ENCODE measurements at places on chromosomes 2 and 18.

DNA sequence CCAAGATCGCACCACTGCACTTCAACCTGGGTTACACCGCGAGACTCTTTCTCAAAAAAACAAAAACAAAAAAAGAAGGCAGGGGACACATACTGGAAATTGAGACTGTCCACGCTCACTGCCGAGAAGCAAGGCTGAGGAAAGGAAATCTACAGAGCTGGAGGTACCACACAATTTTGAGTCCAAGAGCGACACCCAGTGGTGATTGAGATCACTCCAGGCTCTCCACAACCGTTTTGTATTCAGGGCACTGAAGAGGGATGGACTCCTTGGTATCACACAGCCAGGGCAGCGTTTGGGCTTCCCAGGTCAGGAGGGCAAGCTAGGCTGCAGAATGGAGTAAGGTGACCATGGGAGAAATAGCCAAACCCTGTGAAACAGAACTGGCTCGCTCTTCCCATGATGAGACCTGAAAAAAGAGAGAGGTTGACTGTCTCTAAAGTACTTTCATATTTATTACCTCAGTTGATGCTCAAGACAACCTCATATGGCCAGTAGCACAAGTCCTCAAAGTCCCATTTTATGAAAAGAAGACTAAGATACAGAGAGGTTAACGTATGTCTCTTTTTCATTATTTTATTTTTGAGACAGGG, 74.5 kb upstream of the YPEL5 start:
- DNase-seq, result peak; percentile 69

DNA sequence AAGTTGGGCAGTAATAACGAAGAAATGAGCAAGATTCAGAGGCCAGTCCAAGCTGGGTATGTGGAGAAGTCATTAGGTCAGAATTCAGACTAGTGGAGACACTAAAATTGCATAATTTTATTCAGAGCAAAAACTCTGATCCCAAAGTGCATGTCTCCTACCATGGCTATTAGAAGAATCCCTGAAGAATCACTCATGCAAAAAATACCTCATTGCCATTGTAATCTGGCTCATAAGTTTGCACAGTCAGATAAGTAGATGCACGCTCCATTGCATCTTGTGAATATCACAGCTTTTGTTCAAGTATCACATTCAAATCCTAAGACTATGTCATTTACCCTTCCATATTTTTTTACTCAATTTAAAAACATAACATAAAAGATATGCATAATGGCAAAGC, 692.2 kb upstream of the KLHL29 start:
- DNase-seq, result no peak

DNA sequence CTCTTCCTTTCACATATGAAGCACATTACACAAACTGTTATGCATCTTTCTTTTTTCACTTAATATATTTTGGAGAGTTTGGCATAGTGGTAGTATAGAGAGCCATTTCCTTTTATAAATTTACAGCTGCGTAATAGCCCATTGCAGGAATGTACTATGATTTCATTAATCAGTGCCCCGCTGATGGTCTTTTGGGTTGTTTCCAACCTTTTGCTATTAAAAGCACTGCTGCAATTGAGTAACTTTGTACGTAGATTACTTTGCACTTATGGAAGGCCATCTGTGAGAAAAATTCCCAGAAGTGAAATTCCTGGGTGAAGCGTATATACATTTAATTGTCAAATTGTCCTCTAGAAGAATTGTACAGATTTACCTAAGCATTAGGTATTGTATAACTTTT, 565.3 kb upstream of the ZNF804A start:
- no peak for DNase-seq

DNA sequence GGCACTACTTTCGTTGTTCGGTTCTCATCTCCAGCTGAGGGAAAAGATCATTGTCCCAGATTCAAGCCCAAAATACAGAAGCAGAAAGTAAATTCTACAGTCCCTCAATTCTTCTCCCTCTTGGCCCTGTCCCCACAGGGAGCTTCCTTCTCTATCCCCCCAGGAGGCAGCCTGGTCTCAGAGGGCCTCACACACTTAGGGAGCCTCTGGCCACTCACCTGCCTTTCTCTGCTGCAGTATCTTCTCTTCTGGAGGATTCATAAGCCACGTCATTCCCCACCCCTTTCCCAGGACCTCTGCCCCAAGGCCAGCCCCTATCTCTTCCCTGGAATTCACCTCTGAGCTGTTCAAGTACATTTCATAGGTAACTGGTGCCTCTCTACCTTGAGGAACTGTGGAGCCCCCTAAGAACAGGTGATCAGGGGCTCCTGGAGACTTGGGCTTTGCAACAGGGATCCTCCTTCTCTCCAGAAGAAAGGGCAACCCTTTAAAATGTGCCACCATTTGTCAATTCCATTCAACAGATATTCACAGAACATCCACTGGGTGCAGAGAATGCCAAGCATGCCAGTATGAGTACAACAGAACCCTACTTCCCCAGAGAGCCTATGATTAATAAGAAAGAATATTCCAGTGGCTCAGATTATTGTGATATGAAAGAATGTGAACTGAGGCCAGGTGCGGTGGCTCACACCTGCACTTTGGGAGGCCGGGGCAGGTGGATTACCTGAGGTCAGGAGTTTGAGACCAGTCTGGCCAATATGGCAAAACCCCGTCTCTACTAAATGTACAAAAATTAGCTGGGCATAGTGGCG, 72.9 kb downstream of the CIB4 start:
- DNase-seq, result no peak

DNA sequence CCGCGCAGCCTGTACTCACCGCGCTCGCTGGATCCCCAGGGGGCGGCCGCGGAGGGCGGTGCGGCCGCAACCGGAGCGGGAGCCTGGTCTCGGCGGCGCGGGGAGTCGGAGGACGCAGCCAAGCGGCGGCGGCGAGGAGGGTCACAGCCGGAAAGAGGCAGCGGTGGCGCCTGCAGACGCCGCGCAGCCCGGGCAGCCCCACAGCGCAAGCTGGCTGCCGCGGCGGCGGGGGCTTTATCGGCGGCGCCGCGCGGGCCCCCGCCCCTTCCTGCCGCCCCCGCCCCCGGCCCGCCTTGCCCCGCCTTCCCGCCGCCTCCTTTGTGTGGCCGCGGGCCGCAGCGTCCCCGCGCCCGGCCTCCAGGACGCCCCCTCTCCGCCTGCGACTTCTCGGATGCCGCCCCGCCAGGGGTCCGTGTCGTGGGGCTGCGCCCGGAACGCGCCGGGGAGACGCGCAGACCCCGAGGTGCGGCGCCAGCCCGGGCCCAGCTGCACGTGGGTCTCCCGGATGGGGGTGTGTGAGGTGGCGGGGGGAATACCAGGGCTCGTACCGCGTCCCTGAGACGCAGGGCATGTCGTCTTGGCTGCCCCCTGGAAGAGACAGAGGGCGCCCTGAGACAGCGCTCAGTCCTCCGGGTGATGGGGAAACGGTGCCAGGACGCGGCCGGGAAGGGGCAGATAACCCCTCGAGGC, at the start of gene SERPINE2:
TSS of gene SERPINE2 (minus strand) at position 207 of the 690 bp plus-strand sequence. CDS start 37,386 bp downstream, outside the sequence.
- peak; percentile 86 for DNase-seq

- no peak for DNase-seq
Observed at GRCh38 chr2:207881902-207882301, 112.2 kb upstream of the FZD5 start.

GRCh38 chr2:15737314-15738224, 145.9 kb downstream of the DDX1 start:
- no peak for DNase-seq

DNA sequence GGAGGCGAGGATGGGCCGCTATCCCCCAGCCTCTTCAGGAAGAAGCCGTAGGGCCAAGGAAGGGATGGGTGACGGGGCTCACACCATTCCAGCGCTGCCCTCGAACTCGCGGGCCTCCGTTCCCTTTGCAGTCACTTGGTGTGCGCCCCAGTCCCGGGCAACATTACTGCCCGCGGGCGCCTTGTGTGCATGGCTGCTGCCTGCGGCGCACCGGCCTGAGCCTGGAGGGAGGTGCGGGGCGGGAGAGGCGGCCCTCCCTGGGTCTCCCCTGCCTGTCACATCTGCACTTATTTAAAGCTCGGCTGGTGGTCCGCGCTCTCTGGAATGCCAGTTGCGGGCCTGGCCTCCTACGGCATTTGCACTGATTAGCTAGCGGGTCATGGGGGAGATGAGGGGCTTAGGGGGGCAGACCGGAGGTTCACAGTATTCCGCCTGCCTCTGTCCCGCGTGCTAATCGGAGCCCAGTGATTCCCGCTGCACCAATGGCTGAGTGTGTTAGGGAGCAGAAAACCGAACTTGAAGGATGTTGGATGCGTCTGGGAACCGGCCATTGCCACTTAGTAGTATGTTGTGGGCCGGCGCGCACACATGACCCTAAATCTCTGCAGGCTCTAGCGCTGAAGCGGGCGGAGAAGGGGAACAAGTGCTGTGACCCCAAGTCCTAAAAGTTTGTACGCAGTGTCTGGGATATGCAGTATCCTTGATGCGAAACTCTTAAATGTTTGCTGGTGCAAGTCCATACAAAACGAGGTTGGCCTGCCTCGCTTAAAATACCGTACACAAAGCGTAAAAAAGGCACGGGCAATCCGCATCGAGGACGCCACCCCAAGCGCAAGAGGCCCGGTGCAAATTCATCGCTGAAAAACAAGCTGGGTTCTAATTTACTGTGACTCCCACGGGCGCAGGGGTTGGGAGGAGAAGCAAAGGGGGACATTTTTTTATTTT, 161.2 kb upstream of the SIX2 start:
- DNase-seq, result no peak

DNA sequence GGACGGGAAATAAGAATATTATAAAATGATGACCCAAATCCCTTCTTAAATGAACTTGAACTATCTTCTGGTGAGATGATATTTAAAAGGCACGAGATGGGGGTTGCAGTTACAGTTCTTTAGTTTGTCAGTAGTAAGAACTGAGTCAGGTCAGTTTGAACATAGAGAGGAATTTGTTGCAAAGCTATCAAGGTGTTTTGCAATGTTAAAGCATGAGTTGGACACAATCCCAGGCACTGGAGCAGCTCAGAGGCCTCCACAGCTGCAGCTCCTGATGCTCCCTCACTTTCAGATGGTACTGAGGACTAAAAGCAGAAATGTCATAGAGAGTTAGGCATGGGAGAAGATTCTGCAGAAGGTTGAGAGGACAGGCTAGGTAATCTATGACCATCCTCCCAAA, 236.0 kb downstream of the BCL2 start:
- DNase-seq, result no peak

- peak; percentile 89 for DNase-seq
Observed at GRCh38 chr2:70118798-70119454, 31.6 kb downstream of the PCBP1 start.

- DNase-seq, result peak; percentile 20
Observed at GRCh38 chr2:204315236-204315662, 230.0 kb upstream of the PARD3B start.

- no peak for DNase-seq
Observed at GRCh38 chr2:181374781-181375675, 82.2 kb upstream of the ITGA4 start.

DNA sequence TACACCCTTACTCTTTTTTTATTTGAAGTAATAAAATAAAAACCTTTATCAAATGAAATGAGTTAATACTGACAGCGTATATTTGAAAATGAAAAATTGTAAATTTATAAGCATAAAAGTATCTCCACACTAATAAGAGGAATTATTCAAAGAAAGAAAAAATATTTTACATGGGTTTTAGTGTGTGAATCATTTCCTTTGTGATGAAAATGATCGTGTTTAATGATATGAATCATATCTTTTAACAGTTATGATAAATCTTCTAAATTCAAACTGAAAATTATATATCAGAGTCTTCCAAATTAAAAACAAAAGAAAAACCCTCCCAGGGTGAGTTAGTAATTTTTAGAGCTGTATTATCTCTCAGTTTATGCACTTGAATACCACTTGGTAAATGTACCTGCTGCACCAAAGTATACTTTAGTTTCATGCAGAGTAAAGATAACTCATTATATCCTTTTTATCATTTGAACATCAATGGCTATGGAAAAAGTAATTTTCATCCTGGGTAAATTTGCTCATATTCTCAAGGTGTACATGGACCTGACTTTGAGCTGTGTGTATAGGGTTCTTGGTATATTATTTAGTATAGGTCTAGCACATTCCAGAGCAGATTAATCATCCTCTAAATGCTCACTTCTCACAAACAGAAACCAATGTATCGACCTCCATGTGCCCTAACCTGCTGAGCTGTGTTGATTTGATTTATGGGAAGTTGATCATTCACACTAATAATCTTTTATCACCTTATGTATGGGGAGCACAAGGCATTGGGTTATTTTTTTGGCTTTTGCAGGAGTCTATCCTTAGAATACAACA, 98.7 kb upstream of the VWC2L start:
- no peak for DNase-seq

DNA sequence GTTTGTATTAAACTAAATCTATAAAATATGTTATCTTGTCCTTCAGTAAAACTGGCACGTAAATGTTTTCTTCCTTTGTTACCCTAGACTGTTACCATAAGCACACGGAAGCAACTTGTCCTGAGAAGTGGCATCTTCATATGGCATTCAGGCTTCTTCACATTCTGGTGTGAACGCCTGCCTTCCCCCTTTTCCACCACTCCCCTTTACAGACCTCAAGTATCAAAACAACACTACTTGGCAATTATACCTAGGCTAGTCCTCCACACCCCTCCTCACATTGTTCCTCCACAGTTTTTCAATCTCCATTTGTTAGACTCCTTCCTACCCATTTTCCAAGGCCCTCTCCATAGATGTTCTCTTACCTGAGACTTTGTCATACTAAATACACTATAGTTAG, 2.9 kb downstream of the MEX3C start:
- no peak for DNase-seq

DNA sequence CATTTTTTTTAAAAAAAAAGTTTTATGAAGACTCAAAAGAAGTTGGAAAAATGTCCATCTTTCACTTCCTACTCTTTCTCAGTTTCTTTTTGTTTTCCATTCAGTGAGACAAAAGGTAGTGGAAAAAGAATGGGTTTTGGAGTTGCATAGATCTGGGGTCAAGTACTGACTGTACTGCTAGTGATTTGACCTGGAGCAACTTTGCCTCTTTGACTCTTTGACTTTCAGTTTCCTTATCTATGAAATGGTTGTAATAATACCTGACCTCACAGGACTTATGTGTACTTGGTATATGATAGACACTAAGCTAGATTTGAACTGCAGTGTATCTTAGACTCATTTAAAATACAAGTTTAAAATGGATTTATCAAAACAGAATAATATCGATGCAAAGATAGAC, 3.5 kb upstream of the KCNE4 start:
- no peak for DNase-seq

DNA sequence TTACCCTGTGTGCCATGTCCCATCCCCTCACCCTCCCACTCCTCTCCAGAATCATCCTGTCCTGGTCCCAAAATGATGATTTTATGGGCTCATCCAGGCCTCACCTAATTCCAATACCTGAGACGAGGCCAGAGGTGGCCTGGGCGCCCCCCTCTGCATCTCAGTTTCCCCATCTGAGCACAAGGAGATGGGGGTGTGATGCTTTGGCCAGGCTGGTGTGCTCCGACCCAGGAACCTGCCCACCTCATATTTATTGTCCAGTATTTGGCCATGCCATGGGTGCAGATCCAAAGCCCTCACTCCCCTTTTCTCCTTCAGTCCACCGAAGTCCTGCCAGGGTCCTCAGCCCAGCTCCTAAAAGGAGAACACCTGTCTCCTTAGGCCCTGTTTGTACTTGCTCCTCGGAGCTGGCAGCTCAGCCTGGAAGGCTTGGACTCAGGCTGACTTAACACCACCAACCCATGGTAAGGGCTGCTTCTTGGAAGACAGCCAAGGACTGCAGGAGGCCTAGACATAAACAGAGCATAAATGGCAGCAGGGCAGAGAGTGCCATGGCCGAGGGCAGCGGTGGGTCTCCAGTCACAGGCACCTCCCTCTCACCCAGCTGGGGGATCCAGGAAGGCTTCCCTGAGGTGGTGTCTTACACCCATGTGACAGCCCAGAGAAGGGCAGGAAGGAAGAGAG, 3.6 kb downstream of the TEX51 start:
- DNase-seq, result no peak
